ENCODE measurements at places on chromosomes 2 and 18. TPM values are rescaled to one million over a fixed set of nuclear protein-coding genes. Genes with fewer than 3 reads are reported as not detected.

Gene GAD1
- total RNA-seq, result 56.5 TPM

DNA sequence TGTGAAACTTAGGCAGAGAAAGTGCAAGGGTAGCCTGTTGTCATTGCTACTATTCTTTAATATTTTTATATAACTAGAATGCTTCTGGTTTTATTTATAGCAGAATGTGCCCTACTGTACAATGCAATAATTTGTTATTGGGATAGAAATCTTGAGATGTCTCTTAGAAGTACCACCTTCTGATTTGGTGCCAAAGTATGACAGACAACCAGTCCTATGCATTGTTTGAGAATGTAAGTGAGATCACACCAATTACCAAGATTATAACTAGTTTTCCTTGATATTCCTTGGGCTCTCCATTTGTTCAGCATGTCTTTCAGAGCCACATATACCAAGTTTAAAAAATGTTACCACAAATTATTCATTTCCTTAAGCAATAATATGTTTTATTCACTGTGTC is 399.7 kb downstream of the CPS1 start:
- DNase-seq, result no peak

Gene SKOR2
- total RNA-seq, result not detected

GRCh38 chr2:121335294-121336290 is 50.6 kb upstream of the TFCP2L1 start:
- DNase-seq, result no peak

GRCh38 chr2:8567469-8568260 is 114.2 kb upstream of the ID2 start:
- DNase-seq, result no peak

Gene ZNF804A
- total RNA-seq, result 7.5 TPM

DNA sequence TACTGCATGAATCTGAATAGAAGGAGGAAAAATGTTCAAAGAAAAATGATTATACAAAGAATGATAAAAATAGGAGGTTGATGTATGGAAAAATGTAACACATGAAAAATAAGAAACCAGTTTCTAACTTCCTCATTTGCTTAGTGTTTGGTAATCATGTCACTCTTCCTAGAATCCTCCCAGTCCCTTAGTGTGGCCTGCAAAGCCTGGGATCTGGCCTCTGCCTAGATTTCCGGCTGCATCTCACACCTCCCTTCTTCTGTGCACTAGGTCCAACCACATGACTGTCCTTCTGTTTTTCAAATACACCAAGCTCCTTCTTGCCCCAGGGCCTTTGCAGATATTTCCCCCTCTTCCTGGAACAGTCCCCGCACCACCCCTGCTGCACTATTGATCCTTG is 76.8 kb upstream of the RBMS1 start:
- DNase-seq, result no peak

DNA sequence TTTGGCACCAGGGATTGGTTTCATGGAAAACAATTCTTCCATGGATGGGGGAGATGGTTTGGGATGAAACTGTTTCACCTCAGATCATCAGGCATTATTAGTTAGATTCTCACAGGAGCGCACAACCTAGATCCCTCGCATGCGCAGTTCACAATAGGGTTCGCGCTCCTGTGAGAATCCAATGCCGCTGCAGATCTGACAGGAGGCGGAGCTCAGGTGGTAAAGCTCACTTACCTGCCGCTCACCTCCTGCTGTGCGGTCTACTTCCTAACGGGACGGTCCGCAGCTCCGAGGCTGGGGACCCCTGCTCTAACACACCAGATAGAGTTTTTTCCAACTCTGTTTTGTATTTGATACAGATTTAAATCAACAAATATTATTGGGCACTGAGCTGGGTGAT is 286.5 kb downstream of the MTX2 start:
- DNase-seq, result no peak

- no peak for DNase-seq
These were observed 18.1 kb upstream of the E2F6 start for GRCh38 chr2:11483806-11484617.

Gene ZSWIM2
- not detected for total RNA-seq

- DNase-seq, result no peak
These were observed 131.0 kb downstream of the GALR1 start for GRCh38 chr18:77380695-77381094.

- no peak for DNase-seq
These were observed 99.4 kb upstream of the DSEL start for GRCh38 chr18:67615876-67616275.

GRCh38 chr2:54704688-54705605 is 18.5 kb upstream of the EML6 start:
- no peak for DNase-seq

DNA sequence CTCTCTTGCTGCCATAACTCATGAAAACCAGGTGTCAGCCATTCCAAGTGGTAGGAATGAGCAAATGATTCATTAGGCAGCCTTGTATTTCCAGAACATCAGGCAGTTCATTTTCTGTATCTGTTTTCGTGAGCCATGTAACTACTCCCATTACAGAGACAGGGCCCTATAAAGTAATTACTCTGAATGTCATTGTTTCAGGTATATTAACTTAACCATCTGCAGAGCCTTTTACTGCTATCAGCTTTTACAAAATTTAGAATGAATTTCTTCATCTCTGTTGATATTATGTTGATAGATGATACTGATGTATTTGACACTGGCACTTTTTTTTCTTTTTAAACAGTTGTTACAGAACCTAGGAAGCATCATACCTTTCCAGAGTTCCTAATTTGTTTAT is 69.9 kb downstream of the MGAT5 start:
- no peak for DNase-seq

DNA sequence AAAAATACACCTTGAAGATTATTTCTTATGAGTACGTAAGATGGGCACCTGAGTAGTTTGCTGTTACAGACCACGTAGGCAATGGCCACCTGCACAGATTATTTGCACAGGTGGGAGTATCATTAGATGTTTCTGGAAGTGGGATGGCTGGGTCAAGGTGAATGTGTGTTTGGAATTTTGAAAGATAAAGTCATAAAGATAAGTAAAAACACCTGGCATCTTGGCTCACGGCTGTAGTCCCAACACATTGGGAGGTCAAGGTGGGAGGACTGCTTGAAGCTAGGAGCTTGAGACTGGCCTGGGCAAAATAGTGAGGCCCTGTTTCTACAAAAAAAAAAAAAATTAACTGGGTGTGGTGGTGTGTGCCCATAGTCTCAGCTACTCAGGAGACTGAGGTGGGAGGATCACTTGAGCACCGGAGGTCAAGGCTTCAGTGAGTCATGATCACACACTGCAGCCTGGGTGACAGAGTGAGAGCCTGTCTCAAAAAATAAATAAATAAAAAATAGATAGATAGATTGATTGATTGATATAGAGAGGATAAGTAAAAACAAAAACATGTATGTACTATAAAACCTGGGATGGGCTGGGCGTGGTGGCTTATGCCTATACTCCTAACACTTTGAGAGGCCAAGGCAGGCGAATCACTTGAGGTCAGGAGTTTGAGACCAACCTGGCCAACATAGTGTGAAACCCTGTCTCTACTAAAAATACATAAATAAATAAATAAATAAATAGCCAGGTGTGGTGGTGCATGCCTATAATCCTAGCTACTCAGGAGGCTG is 30.4 kb downstream of the ODC1 start:
- no peak for DNase-seq

- no peak for DNase-seq
These were observed 2.4 kb upstream of the PMAIP1 start for GRCh38 chr18:59897321-59897954.

- no peak for DNase-seq
These were observed 318.2 kb upstream of the FAM98A start for GRCh38 chr2:33917252-33917651.

GRCh38 chr2:45040786-45041185 is 31.5 kb upstream of the SIX2 start:
- no peak for DNase-seq

- no peak for DNase-seq
These were observed 92.7 kb downstream of the NCKAP5 start for GRCh38 chr2:133475610-133476009.

DNA sequence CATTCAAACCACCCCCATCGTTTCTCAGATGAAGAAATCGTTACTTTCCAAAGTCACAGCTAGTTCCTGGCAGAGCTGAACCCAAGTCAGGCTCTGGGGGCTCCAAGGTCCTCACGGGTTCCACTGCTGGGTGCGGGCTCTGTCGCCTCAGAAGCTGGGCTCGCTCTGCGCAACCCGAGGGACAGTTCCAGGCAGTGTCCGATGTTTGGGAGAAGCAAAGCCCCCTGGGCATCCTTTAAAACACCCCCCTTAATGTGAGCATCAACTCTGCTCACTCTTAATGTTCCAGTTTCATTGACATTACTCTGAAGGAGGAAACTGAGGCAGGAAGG is 796 bp downstream of the AOX1 start:
- DNase-seq, result no peak

Gene PLGLB2
- 9.4 TPM for total RNA-seq

Gene SOWAHC
- total RNA-seq, result 4.7 TPM

Gene LIMS3
- total RNA-seq, result 1.4 TPM

- no peak for DNase-seq
These were observed 19.0 kb upstream of the SIX2 start for GRCh38 chr2:45028276-45028675.

DNA sequence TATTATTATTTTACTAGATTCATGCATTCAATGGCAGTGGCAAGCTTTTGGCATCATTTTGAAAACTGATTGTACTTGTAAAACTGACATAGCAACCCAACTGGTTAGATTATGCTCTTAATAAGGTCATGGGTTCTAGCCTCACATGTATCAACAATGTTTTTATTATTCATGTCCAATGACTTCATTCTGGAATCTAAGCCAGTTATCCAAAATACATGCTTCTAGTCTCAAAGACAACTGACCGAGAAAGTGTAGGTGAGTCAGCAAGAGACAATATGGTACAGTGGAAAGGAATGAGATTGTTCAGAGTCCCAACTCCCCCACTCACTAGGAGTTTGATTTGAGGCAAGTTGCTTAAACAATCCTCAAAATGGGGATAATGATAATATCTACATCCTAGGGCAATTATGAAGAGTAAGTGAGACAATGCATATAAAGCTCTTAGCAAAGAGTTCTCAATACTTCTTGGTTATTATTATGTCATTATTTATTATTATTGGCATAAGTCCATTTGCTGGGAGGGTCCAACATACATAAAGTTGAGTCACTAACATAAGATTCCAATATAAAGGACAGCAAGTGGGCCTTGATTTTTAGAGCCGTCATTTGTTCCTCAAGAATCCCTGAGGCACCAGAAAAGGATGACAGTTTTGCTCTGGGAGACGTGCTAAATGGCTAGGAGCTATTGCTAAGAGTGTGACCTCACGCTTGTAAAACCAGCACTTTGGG is 99.4 kb downstream of the NEB start:
- no peak for DNase-seq

GRCh38 chr2:45653122-45653913 is 1.8 kb downstream of the PRKCE start:
- no peak for DNase-seq

Gene ADGRF3
- total RNA-seq, result 1.2 TPM

DNA sequence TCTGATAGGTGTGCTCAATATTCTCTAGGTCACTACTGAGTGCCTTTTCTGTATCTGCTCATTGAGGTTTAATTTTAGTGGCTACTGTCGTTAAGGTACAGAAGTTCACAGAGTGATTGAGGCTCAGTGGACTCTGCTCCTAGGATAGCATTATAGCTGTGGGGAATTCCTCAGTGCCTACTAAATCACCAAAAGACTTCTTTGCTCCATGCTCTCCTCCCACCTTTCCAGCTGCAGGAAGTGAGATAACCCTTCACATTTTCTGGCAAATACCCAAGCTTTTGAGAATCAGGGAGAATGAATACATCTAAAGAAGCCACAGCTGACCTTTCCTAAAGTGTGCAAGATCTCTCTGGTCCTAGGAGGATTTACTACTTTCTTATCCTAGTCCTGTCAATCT is 95.2 kb upstream of the FSIP2 start:
- no peak for DNase-seq

DNA sequence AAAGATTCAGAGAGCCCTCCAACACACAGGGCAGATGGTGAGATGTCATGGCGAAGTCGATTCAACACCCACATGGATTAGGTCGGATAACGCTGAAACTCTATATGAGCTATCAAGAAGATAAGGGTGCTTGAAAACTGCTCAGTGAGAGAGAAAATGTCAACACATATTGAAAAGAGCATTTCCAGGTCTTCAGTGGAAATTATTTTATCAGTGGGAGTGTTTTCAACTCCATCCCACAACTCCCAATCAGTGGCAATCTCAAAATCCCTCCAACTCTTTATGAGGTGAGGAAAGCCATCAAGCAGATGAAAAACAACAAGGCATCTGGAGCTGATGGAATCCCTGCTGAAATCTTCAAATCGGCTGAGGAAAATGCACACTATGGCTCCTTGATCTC is 104.5 kb upstream of the KLHL14 start:
- no peak for DNase-seq

Gene PDE11A
- 2.2 TPM for total RNA-seq

DNA sequence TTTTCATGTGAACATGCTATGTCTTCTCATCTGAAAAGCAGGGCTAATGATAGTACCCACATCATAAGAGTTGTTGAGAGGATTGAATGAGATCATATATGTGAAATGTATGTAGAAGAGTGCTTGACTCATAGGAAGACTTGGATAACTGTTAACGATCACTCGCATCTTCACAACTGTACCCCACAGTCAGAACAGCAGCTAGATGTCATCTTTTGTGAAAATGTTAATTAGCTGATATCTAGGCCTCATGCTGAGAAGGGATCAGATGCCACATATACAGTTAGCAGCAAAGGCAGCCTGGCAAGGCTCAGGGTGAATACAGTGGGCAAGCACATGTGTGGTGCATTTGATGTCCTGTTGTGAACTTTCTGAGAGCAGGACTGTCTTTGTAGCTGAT is 24.2 kb downstream of the MAP3K20 start:
- no peak for DNase-seq

Data from dorsolateral prefrontal cortex (tissue), 122 donors.